ENCODE measurements at places on chromosomes 1 and 21. TPM values are rescaled to one million over a fixed set of nuclear protein-coding genes. Genes with fewer than 3 reads are reported as not detected.

Gene SCAF4
- 70.6 TPM for total RNA-seq

Gene OLIG1
- not detected for total RNA-seq

Gene AIM2
- 52.9 TPM for total RNA-seq

GRCh38 chr1:17994046-17994445, 113.6 kb upstream of the IGSF21 start:
- DNase-seq, result no peak
- H3K4me3 ChIP-seq, result no peak overlapping the region
- H3K27ac ChIP-seq, result no peak overlapping the region
- H3K27me3 ChIP-seq, result no peaks in the 10 kb centered on the region

GRCh38 chr1:61757950-61758349, 15.7 kb downstream of the PATJ start:
- H3K4me3 ChIP-seq, result no peak overlapping the region
- peaks cover 6% of the 10 kb centered on the region for H3K4me1 ChIP-seq
- no peak for DNase-seq
- H3K27me3 ChIP-seq, result no peaks in the 10 kb centered on the region
- H3K27ac ChIP-seq, result no peak overlapping the region

GRCh38 chr1:150194381-150195031, 41.4 kb downstream of the ANP32E start:
- DNase-seq, result no peak
- no peaks in the 10 kb centered on the region for H3K4me1 ChIP-seq
- no peak overlapping the region for H3K4me3 ChIP-seq
- peaks cover 20% of the 10 kb centered on the region for H3K27me3 ChIP-seq
- H3K36me3 ChIP-seq, result no peaks in the 10 kb centered on the region
- H3K27ac ChIP-seq, result no peak overlapping the region

DNA sequence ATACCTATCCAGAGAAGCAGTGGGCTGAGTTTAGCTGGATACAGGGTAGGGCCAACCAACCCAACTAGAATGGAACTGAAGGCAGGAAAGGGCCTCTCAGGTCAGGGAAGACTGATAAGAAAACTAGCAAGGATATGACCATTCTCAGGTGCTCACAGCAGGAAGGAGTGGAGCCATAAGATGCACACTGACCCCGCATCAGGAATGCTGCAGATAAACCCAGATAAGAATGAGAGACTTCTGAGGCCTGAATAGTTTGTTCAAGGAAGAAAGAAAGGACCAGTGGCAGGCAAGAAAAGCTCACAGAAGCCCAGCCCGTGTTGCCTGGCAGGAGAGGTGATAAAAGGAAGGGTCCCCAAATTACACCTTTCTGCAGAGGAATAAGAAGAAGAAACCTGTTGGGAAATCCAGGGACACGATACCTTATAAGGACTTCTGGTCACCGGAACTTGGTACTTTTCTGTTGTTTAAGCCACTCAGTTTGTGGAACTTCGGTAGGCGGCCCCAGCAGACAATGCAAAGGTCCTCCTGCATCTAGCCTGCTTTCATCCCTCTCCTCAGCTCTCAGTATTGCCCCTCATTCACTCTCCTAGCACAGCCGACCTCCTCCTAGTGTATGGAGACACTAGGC, 58.9 kb downstream of the ATP1A1 start:
- H3K4me3 ChIP-seq, result no peak overlapping the region
- H3K27me3 ChIP-seq, result peaks cover 8% of the 10 kb centered on the region
- DNase-seq, result no peak
- H3K4me1 ChIP-seq, result no peaks in the 10 kb centered on the region
- H3K36me3 ChIP-seq, result no peaks in the 10 kb centered on the region
- no peak overlapping the region for H3K27ac ChIP-seq

GRCh38 chr1:98005326-98006010, 84.6 kb upstream of the DPYD start:
- H3K36me3 ChIP-seq, result no peaks in the 10 kb centered on the region
- H3K27me3 ChIP-seq, result peaks cover 4% of the 10 kb centered on the region

- H3K27me3 ChIP-seq, result peaks cover 2% of the 10 kb centered on the region
- no peak overlapping the region for H3K4me3 ChIP-seq
- DNase-seq, result no peak
- H3K36me3 ChIP-seq, result peaks cover 15% of the 10 kb centered on the region
These were observed 43.4 kb downstream of the KIAA1614 start for GRCh38 chr1:180956028-180956640.

DNA sequence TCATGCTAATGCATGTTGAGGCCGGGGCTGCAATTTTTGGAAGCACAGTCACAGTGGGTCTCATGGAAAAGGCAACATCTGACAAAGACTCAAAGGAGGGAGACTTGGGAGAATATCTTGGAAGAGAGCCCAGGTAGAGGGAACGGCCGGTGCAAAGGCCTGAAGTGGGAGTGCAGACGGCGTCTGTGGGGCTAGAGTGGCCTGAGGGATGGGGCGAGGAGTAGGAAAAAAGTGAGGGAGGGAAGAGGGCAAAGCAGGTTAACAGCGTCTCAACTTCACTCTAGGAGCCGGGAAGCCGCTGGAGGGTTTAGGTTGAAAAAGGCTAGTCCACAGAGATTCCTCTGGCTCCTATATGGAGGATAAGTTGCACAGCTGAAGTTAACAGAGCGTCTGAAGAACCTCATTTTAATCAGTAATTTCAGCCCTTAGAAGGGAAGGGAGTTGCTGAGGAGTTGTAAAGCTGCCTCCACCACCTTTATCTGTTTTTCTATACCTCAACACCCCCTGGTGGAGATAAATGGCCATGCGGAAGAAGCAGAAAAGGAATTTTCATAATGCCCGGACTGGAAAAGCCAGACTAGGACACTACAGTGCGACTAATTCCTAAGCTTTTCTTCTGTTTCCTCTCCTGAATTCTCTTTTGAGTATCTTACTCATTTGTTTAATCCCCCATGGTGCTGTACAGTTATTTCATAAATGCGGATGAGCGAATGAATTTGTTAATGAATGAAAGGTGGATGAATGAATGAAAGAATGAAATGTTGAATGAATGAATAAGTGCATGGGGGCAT, 78.7 kb upstream of the ZNF281 start:
- peaks cover 24% of the 10 kb centered on the region for H3K4me1 ChIP-seq
- no peaks in the 10 kb centered on the region for H3K36me3 ChIP-seq
- no peak overlapping the region for H3K4me3 ChIP-seq
- peak; percentile 46 for DNase-seq
- H3K27ac ChIP-seq, result no peak overlapping the region

Data from activated T-helper 1 cell treated with anti-CD3 and anti-CD28 coated beads, Interleukin-12 subunit alpha, Interleukin-12 subunit beta, Interleukin-2, Interleukin-4 antibody, amounts not matched to agents 30 ng/mL and 10 ng/mL and 1 ng/mL, durations not matched to agents 14 hours and 24 hours and 36 hours (primary cell).